ENCODE measurements at places on chromosomes 13 and 19.

DNA sequence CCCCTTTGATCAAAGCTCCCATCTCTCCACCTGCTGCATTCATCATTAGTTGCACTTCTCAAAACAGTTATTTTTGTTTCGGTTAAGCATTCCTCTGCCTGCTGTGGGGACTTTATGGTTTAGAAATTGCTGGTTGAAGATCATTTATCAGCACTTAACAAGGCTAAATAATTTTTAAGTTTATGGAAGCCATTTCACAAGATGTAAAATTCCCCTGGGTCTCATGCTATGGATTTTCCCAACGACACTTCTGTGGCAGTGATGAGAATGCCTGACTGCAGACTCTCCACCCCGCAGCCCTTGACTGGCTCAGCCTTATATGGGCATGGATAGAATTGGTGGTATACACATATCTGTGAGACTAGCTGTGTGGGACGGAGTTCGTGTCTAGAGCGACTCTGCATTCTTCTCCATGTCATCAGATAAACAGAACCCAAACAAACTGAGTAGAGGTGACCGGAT lies 52.8 kb downstream of the COL4A2 start:
- no peak for DNase-seq

DNA sequence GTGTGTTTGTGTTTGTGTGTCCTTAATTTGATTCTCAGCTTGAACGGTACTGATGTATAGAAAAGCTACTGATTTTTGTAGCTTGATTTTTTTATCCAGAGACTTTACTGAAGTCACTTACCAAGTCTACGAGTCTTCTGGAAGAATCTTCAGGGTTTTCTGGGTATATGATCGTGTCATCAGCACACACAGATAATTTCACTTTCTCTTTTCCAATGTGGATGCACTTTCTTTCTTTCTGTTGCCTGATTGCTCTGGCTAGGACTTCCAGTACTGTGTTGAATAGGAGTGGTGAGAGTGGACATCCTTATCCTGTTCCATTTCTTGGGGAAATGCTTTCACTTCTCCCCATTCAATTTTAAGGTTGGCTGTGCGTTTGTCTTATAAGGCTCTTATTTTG lies 7.9 kb upstream of the LILRB1 start:
- no peak for DNase-seq

- no peak for DNase-seq
Measured at GRCh38 chr13:76955193-76955592, 6.9 kb downstream of the ACOD1 start.

DNA sequence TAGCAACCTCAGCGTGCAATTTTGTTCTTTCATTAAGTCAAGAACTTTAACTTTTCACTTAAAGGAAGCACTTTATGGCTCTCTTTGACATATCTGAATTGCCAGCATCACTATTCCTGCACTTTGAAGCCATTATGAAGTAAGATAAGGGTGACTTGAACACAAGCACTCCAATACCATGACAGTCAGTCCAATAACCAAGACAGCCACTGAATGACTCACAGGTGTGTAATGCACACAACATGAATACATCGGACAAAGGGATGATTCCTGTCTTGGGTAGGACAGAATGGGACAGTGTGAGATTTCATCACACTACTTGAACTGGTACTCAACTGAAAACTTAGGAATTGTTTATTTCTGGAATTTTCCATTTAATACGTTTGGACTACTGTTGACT lies 233.7 kb upstream of the IPO5 start:
- DNase-seq: no peak

GRCh38 chr13:87080100-87080779 lies 590.9 kb upstream of the SLITRK5 start:
- no peak for DNase-seq

DNA sequence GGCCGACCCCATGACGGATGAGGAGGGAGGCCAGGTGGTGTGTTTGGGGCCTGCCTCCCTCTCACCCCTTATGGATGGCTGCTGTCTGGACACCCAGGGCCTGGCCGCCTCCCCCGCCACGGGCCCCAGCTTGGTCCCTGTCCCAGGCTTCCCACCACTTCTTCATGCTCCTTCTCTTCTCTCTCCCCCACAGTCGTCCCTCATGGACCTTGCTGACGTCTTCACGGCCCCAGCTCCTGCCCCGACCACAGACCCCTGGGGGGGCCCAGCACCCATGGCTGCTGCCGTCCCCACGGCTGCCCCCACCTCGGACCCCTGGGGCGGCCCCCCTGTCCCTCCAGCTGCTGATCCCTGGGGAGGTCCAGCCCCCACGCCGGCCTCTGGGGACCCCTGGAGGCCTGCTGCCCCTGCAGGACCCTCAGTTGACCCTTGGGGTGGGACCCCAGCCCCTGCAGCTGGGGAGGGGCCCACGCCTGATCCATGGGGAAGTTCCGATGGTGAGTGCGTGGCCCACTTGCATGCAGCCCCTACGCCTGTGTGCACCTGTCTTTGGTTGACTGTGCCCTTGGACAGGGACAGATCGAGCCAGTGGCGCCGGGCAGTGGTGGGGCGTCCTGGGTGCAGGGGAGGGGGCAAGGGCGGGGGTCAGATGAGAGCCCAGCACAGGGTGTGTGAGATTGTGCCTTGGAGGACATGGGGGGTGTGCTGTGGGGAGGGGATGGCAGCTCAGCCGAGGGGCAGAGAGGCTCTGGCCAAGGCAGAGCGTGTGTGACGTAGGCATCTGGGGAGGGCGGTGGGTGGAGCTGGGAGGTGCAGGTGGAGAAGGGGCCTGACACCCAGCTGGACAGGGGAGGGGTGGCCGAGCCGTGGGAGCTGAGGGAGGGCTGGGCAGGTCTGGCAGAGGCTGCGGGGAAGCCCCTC lies 16.8 kb downstream of the EPN1 start:
- DNase-seq: no peak

DNA sequence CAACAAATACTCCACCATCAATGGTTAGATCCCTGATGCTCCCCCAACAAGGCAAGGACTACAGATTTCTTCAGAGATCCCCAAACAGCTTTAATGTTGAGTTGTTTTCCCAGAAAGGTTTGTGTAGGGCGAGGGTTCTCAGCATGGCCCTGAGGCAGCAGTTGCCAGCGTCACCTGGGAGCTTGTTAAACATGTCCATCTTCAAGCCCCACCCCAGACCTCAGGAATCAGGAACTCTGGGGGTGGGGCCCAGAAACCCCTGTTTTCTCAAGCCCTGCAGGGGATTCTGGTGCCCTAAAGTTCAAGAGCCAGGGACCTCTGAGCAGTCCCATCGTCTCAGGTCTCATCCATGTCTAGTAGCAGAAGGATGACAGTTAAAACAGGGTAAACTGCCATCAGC lies 9.6 kb downstream of the EFNB2 start:
- DNase-seq: no peak

- DNase-seq: no peak
Measured at GRCh38 chr13:50970956-50971355, 61.4 kb downstream of the RNASEH2B start.

GRCh38 chr13:44541601-44542000 lies 34.5 kb downstream of the TSC22D1 start:
- DNase-seq: no peak

GRCh38 chr13:113063091-113063491 lies 42.5 kb upstream of the F7 start:
- no peak for DNase-seq

GRCh38 chr13:73222627-73223305 lies 164.0 kb downstream of the KLF5 start:
- no peak for DNase-seq
